Suppressor macrophage (primary cell): ENCODE measurements at places on chromosomes 2 and 18.

- DNase-seq = no peak
Observed at GRCh38 chr2:167049659-167050058, 161.4 kb downstream of the XIRP2 start.

DNA sequence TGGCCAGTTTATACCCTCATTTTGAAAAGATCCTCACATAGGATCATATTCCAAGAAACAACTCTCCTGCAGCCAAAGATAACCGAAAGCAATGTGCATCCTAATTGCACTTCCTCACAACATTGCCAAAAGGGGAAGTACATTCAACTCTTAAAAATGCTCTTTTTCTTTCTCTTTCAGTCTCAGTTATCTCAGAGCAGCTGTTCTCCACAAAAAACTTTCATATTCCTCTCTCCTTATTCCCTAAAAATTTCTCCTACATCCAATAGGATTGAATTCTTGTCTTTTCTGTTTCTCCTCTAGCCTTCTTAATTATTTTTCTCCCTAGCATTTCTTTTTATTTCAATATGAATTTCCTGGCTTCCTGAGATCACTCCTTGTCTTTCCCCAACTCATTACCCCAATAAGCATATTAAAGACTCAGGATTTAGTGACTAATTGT lies 7.4 kb upstream of the VRK2 start:
- peak; percentile 49 for DNase-seq

DNA sequence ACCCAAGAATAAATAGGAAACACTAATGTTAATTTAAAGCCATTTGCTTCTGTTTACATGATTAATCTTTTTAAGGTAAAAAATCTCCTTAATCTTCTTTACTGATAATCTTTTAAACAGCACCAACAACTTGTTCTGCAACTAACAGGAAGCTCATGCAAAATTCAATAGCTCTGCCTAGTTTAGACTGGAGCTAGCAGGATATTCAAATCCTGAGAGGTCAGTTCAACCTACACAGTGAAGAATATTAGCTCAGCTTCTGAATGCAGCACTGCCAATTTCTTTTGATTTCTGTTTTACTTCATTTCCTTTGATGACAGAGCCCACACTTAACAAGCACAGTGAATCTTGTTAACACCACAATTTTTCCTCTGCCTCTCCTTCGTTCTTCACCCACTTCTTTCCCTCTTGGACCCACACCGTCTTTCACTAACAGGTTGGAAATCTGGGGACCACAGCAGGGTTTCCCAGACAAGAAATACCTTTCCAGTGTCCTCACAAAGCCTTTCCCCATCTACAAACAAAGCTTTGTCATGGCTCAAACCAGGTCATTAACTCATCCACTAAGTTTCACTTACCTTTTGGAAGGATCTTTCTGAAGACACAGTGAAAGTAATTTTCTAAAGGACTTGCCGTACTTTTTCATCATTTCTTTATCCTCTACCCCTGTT lies 109.8 kb downstream of the STK39 start:
- no peak for DNase-seq

GRCh38 chr18:50630895-50631294 lies 71.0 kb downstream of the MAPK4 start:
- DNase-seq = no peak

- peak; percentile 36 for DNase-seq
Observed at GRCh38 chr18:34976899-34977837, 64.0 kb upstream of the MAPRE2 start.

GRCh38 chr2:64141674-64142405 lies 2.4 kb downstream of the PELI1 start:
- peak; percentile 24 for DNase-seq

DNA sequence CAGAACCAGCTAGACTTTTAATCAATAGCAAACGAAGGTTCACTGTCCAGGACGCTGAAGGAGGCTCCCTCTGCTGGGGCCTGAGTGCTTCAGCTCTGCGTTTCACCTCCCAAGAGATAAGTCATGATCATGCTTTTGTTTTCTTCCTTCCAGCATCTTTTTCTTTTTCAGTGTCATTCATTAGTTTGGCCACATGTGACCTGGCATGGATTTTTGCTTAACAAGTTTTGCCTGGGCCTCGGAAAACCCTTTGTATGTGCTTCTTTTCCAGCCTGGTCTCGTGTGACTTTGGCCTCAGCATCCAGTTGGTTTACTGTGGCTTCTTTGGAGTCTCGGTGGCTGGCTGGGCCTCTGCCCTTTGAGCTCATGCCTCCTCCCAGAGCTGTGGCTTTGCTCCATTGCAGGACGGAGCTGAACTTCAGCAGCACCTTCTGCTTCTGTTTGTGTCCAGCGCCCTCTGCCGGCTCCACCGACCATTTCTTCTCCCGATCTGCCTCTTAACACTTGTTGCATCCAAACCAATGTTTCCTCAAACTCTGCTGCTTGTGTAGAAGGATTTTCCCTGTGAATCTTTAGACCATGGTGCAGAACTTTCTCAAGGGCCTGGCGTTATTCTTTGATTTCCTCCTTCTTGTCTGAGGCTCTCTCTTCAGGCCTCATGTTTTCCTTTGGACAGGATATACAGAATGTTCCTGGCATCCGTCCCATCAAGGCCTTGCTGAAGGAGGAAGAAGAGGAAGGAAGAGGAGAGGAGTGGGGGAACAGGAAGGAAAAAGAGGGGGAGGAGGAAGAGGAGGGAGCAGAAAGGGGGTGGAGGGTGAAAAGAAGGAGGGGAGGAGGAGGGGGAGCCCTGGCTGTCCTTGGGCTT lies 23.6 kb upstream of the HES6 start:
- peak; percentile 89 for DNase-seq

- peak; percentile 82 for DNase-seq
Observed at GRCh38 chr2:11903085-11903606, 156.7 kb downstream of the LPIN1 start.

DNA sequence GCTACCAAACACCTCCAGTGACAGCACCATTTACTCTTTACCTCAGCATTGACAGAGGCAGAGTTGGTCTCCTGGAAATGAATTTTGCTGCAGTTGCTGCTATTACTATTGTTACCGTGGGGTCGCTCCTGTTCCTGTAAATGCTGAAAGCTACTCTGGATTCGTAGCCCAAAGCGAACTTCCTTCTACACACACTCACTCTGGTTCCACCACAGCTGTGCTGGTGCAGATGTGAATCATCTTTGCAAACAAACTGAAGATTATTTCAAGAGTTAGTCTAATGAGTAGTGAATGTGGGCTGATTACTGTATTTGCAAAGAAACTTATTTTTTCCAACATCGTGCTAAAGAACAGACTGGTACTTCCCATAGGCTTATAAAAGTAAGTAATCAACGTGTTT lies 304.0 kb downstream of the LPIN1 start:
- DNase-seq = peak; percentile 81

- DNase-seq = no peak
Observed at GRCh38 chr2:74379851-74380789, at the start of gene DCTN1. DCTN1 (minus strand) TSS chr2:74380311; CDS start chr2:74380037, 274 bp downstream.

- DNase-seq = peak; percentile 95
Observed at GRCh38 chr2:74845217-74845751, 11.4 kb downstream of the HK2 start.

DNA sequence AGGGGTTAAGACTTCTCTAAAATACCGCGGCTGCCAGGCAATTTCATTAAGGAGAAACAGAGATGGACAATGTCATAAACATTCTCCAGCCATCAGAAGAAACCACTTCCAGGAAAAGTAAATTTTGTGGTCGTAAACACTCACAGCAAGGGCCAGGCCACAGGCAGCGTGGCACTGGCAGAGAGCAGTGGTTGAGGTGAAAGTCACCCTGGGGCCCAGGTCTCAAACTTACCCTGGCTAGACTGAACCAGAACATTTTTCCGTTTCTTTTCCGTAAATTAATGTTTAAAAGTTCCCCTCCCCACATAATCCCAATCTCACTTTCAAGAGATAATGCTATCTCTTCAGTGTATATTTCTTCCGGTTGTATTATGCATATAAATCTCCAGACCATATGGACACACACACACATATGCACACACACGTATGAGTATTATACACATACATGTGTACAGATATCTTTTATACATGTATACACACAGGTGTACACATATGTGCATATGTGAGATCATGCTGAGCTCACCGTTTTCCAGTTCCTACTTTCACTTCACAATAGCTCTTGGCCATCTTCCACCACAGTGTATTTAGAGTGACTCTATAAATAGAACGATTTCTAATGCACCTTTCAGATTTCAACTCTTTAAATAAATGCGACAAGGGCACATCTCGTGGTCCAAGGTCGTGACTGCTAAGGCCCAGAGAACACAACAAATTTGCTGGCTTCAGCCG lies 90.1 kb downstream of the MALT1 start:
- DNase-seq = no peak

DNA sequence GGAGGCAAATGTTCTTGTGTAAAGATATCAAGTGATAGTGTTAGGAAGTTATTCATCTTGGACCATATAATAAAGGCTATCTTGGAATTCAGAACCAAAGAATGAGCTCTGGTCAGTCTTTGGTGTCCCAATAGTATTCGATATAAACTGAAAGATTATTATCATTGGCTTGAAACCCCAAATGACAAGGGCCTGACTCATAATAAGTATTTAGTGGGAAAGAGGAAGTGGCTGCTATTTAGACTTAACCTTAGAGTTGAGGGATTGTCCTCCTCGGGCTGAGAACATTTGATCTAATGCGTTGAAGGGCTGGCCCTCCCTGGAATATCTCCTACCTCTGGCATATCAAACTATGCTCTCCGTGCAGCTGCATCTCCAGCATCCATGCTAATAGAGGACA lies 67.5 kb downstream of the CDH20 start:
- no peak for DNase-seq

- DNase-seq = peak; percentile 85
Observed at GRCh38 chr2:191566344-191566743, 111.6 kb upstream of the NABP1 start.

GRCh38 chr2:124018890-124019289 lies 6.2 kb upstream of the CNTNAP5 start:
- DNase-seq = no peak

DNA sequence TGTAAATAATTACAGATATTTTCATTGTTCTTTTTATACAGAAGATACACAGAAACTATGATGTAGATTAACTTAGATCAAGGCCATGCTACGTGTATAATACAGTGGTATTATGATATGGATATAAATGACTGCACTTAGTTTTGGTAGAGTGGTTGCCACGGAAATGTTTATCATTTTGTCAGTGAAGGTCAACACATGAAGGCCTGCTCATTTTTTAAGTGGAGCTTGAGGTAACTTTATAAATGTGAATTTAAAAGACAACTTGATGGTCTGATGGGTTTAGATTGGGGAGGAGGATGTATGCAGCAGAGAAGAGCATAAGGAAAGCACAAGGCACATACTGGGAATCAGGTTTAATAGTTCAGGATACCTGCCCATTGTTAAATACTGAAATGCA lies 14.4 kb upstream of the BBS5 start:
- no peak for DNase-seq

DNA sequence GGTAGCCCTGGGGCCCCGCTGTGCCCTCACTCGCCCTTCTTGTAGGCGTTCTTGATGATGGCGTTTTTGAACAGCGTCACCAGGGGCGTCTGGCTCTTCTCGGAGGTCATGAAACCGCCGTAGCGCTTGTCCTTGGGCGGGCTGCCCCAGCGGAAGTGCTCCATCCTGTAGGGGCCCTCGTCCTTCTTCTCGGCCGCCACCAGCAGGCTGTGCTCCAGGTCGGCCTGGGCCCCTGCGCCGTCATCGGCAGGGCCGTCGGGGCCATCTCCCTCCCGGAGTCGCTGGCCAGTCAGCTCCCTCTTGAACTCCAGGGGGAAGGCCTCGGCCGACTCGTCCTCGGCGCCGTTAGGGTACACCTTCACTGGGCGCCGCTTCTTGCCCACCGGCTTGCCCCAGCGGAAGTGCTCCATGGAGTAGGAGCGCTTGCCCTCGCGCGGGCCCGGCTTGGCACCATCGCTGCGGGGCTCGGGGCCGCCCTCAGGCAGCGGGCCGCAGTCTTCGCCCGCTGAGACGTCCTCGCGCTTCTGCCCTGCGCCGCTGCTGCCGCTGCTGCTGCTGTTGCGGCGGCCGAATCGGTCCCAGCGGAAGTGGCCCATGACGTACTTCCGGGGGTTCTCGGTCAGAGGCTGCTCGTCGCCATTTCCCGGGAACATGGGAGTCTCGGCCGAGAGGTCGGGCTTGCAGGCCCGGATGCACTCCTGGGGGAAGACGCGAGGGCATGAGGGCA lies 7.2 kb downstream of the POMC start:
- peak; percentile 76 for DNase-seq

GRCh38 chr2:226478109-226478809 lies 321.4 kb downstream of the IRS1 start:
- DNase-seq = no peak

- no peak for DNase-seq
Observed at GRCh38 chr2:227164763-227165291, 403 bp downstream of the COL4A3 start.

- DNase-seq = peak; percentile 57
Observed at GRCh38 chr2:197838036-197838435, 33.6 kb downstream of the PLCL1 start.

DNA sequence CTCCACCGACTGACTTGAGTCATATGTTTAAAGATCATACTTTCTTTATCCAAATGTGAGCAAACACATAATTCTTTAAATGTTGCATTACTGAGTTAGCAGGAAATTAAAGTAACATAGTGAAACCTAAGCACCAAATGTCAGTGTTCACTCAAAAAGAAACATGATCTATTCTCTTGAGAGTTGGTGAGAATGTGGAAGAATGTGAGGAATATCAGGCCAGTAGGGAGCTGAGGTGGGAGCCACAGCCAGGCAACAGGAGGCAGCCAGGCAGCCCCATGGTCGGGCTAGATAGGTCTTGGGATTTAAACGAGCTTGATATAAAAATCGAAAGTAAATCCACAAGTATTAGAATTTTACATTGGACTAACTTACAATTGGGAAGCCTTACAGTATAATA lies 198.1 kb upstream of the SH3BP4 start:
- no peak for DNase-seq

DNA sequence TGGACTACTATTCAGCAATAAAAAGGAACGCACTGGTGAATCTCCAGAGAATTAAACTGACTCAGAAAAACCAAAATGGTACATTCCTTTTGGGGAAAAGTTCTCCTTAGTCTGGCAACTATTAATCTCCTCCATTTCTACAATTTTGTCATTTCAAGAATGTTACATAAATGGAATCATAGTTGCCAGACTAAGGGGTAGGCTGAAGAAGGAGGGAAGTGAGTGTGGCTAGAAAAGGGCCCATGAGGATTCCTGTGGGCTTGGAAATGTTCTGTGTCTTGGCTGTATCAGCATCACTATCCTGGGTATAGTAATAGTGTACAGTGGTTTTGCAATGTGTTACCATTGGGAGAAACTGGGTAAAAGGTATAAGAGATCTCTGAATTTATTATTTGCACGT lies 72.4 kb downstream of the ZAP70 start:
- no peak for DNase-seq
